Effector CD4-positive, alpha-beta T cell (primary cell): ENCODE measurements at places on chromosomes 5 and 9.
A peak's percentile ranks its signal among the peaks of the same experiment; 100 is the strongest.

- DNase-seq: peak; percentile 2
These were observed 63.5 kb downstream of the ZNF474 start for GRCh38 chr5:122192497-122193496.

DNA sequence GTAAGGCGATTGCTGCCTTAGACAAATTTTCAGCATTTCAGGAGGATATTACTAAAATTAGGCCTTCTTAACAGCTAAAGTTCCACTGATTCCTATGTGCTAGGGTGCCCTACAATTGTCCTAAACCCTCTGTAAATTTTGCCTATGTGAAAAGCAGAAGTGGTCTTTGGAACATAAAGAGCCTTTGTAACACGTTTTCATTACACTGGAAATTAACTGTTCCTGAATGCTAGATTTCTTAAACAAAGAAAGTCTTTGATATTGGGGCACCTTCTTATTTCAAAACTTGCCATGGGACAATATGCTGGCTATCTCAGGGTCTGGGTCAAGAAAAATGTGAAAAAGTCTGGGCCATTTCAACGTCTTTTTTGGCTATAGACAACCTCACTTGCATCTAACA, 60.4 kb upstream of the MOCS2 start:
- DNase-seq: no peak

GRCh38 chr9:71271602-71272001, 150.2 kb upstream of the TRPM3 start:
- no peak for DNase-seq

GRCh38 chr5:100722657-100723056, 180.4 kb downstream of the ST8SIA4 start:
- no peak for DNase-seq

GRCh38 chr5:156386976-156387375, 60.0 kb downstream of the SGCD start:
- DNase-seq: no peak
